ENCODE measurements at places on chromosomes 3 and 15.

GRCh38 chr15:100114100-100114499 is 227.7 kb downstream of the ADAMTS17 start:
- DNase-seq, result no peak

DNA sequence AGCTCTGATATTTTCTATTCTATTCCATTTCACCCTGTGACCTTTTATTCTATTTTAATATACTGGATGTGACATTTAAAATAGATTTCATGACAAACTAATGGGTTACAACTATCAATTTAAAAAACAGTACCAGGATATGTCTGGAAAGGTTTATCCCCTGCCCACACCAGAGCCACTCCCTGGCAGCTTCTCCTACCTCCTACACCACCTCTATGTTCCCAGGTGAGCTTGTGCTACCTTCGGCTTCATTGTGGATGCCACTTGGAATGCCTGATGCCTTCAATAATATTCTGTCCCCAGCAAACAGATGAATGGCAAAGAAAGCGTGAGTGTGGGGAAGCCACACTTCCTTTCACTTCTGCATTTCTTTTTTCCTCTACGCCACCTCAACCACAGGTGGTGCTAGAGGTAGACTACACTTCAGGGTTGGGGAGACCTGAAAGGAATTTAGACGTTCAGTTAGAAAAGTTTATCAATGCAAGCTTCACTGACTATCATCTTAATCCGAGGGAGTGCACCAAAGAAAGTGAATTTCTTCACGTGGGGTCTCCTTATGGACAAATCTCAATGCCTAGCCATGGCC is 213.0 kb downstream of the SSR3 start:
- no peak for DNase-seq

DNA sequence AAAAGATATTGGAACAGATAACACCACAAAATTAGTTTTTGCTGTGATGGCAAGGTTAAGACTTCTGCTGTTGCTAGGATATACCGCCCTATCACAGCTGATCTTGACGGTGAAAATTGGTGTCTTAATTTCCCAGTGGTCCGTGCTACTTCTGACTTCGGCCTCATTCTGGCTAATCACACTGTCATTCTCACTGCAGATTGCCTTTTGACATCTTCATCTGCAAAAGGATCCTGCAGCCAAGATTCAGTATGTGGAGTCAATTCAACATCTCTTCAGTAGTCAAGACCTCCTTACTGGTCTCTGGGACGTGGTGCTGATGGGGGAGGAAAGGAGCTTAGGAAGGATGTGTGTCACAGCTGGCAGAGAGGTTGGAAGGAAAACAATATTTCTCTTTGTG is 438.6 kb downstream of the WDR72 start:
- no peak for DNase-seq

GRCh38 chr3:186665625-186666188 is at the start of gene HRG:
HRG (plus strand) TSS chr3:186666014; CDS start chr3:186666032, 18 bp downstream.
- DNase-seq, result no peak

- DNase-seq, result no peak
Measured at GRCh38 chr3:40130721-40131120, 178.8 kb upstream of the EIF1B start.

- DNase-seq, result no peak
Measured at GRCh38 chr15:31442699-31443111, 116.1 kb downstream of the KLF13 start.

DNA sequence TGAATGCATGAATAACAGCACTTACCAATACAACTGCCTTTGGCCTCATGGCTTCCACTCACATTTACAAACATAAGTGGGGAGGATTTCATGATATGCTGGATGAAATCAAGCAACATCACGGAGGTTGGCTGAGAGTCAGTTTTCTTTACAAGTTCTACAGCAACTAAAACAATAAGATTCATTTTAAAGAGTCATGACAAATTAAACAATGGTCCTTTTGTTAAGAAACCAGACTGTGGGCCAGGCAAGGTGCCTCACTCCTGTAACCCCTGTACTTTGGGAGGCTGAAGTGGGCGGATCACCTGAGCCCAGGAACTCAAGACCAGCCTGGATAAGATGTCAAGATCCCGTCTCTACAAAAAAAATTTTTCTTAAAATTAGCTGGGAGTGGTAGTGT is 12.4 kb downstream of the ATR start:
- no peak for DNase-seq

GRCh38 chr15:84035399-84035766 is 200.2 kb upstream of the GOLGA6L4 start:
- DNase-seq, result no peak

- no peak for DNase-seq
Measured at GRCh38 chr3:125136515-125136914, 76.0 kb downstream of the SLC12A8 start.

DNA sequence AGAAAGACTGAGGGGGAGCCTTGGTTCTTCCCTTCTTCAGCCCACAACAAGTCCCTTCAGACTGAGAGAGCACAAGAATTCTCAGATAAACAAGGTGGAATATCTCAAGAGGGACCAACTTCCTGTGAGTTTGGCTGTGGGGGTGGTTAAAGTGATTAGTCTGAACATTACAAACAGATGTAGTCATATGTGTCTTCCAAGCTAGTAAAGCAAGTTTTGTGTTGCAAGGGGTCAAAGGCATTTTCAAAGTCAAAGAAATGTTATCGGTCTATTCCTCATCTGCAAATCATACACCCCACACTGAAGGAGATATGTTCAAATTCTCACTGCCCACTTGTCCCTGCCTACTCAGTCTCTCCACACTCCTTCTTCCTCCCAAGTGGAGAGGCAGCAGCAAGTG is 242.5 kb downstream of the FAM43A start:
- DNase-seq, result no peak

DNA sequence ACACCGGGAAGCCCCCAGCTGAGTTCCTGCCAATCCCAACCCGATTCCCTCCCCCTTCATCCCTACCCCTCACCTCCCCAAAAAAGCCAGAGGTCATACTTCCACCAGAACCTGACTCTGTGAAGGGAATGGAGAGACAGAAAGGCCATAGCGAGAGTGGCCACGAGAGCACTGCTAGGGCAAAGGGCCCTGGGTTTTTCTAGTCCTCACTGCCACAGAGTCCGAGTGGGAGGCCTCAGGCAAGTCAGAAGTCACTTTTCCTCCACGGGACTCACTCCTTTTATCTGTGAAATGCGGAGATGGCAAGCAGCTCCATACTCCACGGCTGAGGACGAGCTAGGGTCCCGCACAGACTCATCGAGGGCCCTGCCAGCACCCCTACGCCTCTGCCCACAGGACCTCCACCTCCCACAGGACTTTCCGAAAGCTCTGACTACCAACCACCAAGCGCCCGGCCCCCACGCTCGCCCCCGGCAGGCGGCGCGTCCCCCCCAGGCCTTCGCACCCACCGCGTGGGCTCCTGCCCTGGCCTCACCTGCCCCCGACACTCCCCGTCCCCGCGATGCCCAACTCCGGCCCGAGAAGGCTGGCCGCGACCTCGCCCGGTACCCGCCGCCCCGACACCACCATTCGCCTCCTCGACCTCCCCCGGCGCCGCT is 792 bp downstream of the ATP13A3 start:
- peak; percentile 32 for DNase-seq

DNA sequence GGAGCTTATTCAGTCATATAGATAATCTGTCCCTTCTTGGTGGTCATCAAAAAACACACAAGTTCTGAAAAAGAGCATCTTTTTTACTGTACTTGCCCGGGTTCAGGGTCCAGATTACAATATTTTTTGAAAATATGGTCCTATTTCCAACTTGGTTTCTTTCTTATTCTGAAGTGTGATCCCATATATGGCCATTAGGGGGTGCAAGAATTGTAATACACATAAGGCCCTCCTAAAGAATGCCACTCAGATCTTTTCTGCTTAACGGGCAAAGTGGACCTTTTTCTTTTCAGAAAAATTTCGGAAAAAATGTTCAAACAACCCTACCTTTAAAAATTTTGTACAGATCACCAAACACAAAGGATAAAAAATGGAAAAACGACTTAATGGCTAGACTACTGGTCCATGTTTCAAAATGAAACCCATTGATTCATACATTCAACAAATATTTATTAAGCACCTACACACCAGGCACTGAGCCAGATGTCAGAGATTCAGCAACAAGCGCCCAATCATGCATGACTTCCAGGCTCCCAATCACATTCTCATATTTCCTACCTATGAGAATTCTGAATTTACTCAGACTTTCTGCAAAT is 102.0 kb upstream of the MYRIP start:
- DNase-seq, result no peak

- no peak for DNase-seq
Measured at GRCh38 chr15:68402432-68403160, 29.4 kb downstream of the ITGA11 start.

DNA sequence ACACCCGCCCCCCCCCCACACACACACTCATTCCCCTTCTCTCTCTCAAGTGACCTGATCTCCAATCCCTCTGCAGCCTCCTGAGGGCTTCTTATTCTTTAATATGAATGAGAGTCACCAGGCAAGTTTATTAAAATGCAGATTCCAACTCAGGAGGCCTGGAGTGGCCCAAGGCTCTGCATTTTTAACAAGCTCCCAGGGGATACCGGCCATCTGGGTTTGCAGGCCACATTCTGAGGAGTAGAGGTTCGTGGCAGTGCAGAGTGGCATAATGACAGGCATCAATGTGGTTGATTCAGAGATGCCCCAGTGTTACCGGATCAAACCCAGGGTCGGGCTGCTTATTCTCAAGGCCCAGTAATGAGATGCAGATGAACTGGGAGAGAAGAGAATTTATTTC is 18.9 kb downstream of the EIF1B start:
- DNase-seq, result no peak

GRCh38 chr3:15713364-15713763 is 84.4 kb downstream of the ANKRD28 start:
- DNase-seq, result no peak

GRCh38 chr3:165225604-165226003 is 29.4 kb upstream of the SLITRK3 start:
- no peak for DNase-seq

DNA sequence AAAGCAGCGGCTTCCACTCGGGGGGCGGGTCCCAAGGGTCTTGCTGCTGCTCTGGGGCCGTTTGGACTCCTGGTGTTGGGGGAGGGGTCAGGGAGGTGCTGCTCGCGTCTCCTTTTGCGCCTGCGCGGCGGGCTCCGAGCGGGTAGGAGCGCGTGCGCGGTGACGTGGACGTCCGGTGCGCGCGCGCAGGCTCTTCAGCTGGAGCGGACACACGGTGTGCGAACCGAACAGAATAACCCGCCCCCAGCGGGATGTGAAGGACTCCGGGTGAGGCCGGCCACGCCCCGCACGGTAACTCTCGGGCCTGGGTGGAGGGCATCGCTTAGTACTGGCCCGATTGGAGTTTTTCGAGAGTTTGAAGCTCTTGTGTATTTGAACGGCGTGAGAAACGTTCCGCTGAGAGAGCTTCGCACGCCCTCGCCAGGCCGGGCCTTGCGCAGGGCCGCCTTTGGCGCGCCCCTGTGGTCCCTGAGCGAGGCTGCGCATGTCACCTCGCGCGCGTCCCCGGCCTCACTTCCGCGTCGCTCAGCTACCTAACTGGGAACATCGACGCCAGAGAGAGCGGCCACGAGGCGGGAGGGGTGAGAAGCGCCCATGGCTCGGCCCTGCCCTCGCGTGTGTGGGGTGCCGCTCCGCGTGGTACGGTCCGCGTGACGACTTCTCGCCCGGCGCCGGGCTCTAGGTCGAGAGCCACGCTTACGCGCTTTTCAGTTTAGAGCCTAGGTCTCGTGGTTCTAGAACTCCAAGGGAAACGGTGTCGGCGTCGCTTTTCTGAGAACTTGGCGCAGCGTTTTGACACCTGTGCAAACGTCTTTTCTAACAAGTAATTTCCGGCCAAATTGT is at the start of gene MGA:
Gene MGA (plus strand): TSS at position 171 of the 843 bp plus-strand sequence.
- DNase-seq, result peak; percentile 78

DNA sequence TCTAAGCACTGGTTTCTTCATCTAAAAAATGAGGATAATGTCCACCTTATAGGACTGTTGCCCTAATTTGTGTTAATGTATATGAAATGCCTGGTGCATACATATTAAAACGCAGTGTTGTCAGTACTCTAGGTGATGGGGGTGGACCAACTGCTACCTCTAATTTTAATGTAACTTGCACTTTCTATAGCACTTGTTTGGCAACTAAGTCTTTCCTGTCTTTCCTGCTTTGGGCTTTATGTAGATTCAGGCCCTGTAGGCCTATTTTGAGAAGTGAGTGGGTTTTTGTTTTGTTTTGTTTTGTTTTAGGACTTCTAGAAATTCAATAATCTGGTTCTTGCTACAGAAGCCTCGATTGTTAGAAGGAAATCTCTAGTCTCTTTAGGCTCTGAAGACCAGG is 21.2 kb downstream of the SLC7A14 start:
- DNase-seq, result no peak

DNA sequence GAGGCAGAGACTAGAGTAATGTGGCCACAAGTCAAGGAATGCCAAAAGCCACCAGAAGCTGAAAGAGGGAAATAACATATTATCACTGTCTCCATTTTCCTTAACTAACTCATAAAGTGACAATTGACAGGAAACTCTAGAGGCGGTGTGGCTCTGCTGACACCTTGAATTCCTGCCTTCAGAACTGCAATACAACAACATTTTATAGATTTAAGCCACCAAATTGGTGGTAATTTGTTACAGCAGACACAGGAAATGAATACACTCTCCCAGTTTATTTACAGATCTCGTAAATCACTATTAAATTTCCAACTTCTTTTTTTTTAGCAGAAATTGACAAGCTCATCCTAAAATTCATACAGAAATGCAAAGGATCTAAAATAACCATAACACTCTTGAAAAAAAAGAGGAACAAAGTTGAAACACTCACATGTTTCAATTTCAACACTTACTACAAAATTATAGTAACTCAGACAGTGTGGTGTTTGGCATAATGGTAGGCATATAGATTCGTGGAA is 449.9 kb downstream of the OTOL1 start:
- no peak for DNase-seq

DNA sequence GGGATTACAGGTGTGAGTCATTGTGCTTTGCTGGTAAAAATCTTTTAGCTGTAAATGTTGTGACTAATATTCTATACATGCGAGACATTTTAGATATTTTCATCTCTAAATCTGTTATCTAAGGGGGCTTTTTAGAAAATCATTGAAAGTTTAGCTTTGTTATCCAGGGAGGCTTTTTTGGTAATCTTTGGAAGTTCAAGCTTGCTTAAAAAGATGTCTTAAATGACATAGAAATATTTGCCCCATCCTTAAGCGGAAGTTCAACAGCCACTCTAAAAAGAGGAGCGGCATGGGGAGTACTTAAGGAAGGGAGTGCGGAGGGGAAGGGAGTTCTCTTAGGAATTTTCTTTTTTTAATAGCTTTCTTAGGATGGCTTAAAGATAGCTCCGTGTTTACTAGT is 26.1 kb downstream of the DNAJC13 start:
- no peak for DNase-seq

GRCh38 chr15:90618330-90619125 is 88.8 kb downstream of the CRTC3 start:
- DNase-seq, result no peak

DNA sequence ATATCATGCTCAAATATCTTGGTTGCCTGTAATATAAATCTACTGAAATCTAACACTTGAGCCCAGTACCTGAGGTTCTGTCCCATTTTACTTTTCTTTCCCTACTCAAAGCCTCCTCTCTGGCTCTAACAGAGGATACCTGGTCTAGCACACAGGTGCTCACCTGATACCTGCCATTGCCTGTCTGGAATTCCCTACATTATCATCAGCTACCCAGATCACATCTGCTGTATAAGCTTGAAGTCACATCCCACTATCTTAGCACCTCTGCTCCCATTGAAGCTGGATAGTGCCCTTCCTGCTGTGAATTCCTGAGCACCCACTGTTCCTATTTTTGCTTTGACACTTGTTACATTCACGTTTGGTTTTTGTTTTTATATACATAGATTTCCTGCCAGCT is 30.5 kb downstream of the GYG1 start:
- DNase-seq, result no peak

- no peak for DNase-seq
Measured at GRCh38 chr3:17313746-17314145, 428.7 kb downstream of the TBC1D5 start.
